ENCODE measurements at places on chromosomes 7 and 10.

DNA sequence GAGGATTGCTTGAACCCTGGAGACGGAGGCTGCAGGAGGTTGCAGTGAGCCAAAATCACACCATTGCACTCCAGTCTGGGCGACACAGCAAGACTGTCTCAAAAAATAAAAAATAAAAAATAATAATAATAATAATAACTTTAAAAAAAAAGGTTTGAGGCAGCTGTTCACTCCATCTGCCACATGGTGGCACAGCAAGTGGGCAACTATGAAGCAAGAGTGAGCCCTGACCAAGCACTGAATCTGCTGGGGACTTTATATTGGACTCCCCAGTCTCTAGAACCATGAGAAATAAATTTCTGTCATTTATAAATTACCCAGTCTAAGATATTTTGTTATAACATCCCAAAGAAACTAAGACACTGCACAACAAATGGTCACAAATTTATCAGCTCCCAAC lies 14.6 kb upstream of the BRI3 start:
- no peak for DNase-seq

- DNase-seq, result no peak
These were observed 249.4 kb downstream of the RAB11FIP2 start for GRCh38 chr10:117797296-117797695.

GRCh38 chr7:143405173-143406001 lies 3.3 kb downstream of the EPHA1 start:
- no peak for DNase-seq

DNA sequence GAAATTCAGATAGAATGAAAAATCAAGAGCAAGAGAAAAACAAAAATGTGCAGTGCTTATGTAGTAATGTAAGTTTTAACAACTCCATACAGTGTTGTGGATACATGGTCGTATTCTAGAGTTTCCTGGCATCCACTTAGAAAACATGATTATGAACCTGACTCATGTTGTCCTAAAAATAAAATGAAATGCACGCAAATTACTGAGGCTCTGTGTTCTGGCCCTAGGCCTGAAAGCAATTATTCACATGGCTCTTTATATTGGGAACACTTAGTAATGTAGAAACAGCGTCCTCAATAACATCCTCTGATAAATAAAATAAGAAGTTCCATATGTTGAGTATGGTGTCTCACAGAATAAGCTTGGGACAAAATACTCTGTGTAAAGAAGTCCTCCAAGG lies 200.2 kb upstream of the SEMA3E start:
- peak; percentile 28 for DNase-seq

- no peak for DNase-seq
These were observed 148.8 kb upstream of the ZMIZ1 start for GRCh38 chr10:78920011-78920410.

- no peak for DNase-seq
These were observed 391.0 kb upstream of the LRRTM3 start for GRCh38 chr10:66534866-66535265.

DNA sequence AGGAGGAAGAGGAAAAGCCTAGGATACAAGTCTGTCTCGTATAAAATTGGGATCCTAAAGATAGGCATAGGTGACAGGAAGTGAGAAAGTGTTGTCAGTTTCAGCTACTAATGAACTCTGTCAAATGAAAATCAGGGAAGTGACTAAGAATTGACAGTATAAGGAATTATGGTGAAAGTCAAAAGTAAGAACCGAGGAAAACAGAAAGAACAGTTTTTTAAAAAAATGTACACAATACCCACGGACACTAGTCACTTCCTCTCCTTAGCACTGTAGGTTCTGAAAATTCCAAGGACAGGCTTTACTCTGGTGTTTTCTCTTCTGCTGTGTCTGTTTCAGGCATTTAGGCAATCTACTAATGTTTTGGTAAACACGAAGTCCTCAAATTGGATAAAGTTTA lies 42.3 kb downstream of the ATAD1 start:
- no peak for DNase-seq

DNA sequence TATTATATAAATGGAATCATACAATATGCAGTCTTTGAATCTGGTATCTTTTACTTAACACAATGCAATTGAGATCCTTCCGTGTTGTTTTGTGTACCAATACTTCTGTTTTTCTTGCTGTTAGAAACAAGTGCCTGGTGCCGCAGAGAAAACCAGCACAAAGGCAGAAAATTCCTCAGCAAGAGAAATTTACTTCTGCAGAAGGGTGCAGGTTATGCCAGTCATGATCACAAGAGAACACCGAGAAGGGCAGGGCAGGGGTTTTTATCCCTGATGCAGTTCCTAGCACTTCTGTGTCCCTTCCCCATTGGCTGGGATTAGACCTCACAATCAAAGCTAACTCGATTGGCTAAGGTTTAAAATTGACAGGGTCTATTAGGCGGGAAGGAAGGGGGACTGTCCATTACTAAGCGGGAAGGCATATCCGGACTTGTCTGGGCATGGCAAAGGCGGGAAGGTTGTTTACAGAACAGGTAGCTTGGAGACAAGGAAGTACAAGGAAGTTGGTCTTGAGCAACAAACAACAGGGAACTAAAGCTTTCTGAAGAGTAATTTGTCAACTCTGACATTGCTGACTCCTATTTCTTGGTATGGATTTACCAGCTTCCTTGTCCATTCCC lies 2.4 kb upstream of the ZNF33B start:
- no peak for DNase-seq

- DNase-seq, result no peak
These were observed 66.0 kb upstream of the LRRC4 start for GRCh38 chr7:128097211-128097731.

DNA sequence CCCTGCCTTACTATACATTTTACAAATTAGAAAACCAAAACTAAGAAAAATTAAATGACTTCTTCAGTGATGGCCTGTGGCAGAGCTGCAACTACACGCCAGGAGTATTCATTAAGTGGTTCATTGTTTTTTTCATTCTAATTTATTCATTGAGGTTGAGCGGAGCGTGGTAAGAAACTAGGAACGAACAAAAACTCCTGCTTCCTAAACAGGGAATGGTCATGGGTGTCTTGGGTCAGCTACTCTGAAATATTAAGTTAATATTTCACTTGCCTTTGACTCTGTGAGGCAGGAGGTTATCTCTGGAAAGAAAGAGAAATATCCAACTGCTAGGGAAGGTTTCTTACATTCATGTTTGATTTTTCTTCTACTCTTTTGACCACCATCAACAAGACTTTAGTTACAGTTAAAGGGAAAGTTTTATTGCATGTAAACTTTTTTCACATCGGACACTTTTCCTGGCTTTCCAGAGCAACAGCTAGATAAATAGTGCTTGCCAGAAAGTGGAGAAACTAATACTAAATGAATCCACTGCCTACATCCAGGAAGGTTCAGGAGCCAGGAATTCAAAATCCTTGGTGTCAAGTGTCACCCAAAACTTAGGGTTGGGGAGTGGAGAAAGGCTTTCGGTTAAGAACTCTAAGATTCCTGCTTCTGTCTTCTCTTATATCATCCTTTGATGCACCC lies 896 bp upstream of the GNG11 start:
- no peak for DNase-seq

DNA sequence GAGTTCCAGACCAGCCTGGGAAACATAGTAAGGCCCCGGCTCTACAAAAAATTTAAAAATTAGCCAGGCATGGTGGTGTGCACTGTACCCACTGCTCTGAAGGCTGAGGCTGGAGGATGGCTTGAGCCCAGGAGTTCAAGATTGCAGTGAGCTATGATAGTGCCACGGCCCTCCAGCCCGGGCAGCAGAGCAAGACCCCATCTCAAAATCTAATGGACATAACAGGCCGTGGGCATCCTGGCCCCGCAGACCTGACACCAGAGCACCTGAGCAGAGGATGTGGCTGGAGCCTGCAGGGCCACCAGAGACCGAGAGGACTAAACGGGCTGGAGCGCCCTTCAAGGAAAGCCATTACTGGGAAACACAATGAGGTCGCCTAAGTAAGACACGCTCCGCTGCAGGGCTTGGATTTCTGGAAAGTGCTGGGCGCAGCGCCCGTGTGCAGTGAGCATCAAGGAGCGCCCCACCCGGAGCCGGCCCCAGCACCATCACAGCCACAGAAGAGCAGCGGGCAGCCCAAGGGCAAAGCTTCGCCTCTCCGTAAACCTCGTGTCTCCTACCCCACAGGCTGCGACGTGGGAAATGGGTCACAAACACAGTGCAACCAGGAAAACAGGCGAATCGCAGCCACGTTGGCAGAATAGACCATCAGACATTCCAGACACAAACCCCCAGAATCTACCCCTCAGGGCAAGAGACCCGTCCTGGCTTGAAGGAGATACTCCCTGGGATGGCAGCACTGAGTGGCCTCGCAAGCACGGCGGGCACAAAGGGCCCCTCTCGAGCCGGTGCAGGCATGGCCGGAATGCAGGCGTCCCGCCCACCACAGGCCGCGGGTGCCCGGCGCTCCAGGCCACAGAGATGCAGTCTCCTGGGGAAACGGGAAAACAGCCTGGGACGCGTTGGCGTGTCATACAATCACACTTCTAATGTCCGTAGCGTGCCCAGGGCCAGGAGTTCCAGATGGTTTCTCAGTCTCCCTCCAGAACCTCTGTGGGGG lies 4.9 kb downstream of the RADIL start:
- no peak for DNase-seq

DNA sequence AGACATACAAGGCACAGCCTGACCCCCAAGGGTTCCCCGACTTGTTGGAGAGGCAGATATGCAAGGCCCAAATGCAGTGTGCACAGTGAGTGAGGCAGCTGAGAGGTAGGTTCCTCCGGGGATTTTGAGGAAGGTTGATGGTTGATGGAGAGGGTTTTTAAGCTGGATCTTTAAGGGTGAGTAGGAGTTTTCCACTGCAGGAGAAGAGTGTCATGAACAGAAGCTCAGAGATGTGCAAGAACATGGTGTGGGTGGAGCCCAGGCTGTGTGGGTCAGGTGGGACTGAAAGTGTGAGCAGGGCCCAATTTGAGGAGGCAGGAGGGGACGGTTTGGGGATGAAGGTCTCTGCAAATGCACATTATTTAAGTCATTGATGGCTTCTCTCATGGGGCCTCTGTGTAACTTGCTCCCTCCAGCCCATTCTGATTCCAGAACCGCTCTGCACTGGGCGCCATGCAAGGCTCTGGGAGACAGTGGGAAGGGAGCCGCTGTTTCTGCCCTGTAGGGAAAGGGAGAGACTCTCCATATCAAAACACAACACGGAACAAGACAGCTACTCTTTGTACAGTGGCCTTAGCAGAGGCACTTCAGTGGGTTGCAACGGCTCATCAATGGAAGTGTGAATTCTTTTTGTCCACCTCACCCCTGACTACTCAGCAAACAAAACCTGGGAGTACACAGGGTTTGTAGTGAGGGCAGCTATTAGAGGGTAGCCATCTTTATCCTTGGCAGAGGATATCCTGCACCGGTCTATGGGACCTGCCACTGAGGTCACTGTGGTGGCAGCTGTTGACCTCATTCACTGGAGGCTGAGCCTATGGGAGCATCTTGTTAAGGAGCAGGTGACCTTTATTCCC lies 29.7 kb downstream of the RAMP3 start:
- no peak for DNase-seq

DNA sequence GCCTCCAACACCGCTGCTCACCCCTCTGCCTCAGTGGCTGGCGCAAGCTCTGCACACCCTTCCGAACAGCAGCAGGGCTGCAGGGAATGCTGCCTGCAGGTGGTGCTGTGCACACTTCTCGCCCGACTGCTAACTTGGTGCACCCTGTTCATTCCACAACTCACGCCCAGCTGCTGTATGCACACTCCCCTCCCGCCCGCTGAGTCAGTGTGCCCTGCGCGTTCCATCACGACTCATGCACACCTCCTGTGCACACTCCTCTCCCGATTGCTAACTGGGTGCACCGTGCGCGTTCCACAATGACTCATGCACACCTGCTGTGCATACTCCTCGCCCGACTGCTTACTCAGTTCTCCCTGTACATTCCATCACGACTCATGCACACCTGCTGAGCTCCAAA lies 21.5 kb downstream of the ADARB2 start:
- DNase-seq, result no peak

DNA sequence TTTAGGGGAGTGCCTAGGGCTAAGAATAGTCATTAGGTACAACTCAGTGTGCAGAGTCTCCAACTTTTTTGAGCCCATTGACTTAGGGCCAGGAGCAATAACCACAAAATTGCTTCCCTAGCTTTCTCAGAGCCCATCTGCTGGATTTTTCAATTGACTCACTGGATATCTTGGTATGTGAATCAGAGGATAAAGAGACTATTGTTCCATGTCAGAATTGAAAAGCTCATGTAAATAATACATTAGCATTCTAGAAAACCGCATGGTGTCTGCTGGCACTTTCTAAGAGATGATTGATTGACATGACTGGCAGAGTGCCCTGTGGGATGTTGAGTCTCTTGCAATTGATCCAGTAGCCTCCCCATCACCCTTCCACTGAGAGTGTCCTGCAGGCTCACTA lies 246.2 kb downstream of the CCDC7 start:
- peak; percentile 2 for DNase-seq

DNA sequence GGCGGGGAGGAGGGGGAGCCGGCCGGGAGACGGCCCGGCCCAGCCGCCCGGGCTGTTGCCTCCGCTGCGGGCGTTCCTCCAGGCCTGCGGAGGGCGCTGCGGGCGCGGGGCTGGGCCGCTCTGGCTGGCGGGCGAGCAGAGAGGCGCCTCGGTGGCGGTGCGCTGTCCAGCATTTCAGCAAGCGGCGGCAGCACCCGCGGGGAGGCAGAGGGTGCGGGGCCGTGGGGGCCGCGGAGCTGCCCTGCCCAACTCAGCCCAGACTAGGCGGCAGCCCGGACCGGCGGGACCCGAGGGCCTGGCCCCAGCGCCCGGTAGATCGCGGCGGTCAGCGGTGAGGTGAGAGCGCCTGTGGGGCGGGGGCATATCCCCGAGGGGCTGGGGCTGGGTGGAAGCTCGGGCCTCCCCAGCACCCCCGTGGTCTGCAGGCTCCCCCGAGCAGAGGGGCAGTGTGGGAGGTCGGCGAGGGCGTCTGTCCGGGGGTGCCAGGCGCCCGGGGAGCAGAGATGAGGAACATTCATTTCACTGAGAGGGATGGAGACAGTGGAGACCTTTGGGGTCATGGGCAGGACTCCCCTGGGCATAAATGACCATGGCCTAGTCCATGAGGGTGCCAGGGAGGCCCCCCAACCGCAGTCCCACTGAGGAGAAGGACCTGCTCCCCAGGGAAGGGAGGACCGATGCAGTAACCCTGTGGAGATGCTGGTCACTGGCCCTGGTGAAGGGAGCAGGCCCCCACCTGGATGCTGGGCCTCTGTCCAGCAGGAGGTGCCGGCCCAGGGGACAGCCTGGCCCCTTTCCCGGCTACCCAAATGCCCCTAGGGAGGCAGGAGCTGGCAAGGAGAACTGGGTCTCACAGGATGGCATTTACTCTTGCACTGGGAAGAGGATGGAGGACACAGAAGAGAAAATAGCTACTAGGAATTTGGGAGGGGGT lies at the start of gene SRRM3:
Gene SRRM3 (plus strand): TSS at position 165 of the 934 bp plus-strand sequence. CDS start 33,171 bp downstream, outside the sequence.
- peak; percentile 20 for DNase-seq

DNA sequence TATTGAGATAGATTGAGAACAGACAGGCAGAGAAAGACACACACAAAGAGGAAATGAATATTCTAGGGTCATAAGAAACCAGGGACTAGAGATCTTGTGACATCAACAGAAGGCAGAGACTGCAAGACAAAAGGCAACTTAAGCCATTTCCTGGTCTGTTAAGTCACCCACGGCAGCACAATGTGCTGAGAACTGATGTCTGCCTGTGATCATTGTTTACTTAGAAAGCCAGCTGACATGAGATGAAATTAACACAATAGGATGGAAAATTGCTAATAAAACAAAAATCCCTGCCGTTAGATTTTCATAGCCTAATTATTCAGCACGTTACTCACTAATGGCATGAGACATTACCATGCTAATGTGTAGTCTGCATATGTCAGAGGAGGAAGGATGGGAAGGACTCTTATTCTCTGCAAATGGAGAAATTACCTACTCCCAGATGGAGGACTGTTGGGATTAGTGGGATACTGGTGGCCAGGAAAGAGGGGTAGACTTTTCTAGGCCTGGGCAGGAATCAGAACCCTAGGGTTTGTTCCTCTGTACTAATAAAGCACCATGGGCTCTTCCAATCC lies 191.3 kb upstream of the PODXL start:
- DNase-seq, result no peak
